Thyroid gland (tissue), 4 donors: ENCODE measurements at places on chromosomes 5 and 9.

GRCh38 chr9:130766927-130767307 is 68.1 kb upstream of the ABL1 start:
- DNase-seq = no peak

- DNase-seq = no peak
Observed at GRCh38 chr5:176959051-176959450, 47.5 kb downstream of the UIMC1 start.

DNA sequence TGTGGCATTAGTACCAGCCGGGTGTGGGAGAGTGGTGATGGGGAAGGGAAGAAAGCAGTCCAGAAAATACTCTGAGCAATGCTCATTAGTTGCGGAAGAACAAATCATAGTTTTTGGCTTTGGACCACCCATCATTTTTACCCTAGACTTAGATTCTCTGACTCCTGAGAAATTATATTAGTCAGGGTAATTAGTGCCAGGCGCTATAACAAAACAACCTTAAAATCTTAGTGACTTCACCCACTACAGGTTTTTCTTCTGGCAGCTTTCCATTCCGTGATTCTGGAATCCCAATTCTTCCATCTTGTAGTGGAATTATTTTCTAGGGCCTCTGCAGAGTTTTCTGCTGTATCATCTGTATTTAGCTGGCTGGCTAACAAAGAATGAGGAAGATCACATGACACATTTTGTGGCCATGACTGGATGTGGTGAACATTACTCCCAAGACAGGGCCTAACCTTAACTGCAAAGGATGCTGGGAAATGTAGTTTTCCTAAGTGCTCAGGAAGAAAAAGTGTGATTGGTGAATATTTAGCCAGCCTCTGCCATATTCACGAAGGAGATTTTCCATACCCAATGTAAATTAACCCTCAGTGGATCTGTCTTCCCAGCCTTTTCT is 373.0 kb upstream of the MEF2C start:
- DNase-seq = no peak

GRCh38 chr9:92563116-92564100 is 27.6 kb upstream of the ECM2 start:
- no peak for DNase-seq

GRCh38 chr5:17373406-17373805 is 124.6 kb upstream of the TAF11L2 start:
- no peak for DNase-seq

DNA sequence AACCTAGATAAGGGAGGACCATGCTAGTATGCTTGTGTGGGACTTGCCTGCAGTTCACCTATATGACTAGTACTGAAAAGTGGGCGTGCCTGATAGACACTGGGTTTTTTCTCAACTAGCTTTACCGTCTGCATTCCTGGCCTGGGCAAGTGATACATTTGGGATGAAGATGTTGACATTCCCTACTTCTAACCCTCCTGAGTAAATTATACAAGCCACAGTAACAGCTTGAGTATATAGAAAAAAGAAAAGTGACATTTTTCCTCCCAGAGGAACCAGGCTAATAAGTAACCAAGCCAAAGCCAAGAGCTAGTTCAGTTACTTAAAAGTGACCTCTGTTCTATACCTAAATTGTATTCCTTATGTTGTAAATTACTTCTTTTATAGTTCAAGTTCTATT is 153.8 kb upstream of the CYLC2 start:
- DNase-seq = no peak

DNA sequence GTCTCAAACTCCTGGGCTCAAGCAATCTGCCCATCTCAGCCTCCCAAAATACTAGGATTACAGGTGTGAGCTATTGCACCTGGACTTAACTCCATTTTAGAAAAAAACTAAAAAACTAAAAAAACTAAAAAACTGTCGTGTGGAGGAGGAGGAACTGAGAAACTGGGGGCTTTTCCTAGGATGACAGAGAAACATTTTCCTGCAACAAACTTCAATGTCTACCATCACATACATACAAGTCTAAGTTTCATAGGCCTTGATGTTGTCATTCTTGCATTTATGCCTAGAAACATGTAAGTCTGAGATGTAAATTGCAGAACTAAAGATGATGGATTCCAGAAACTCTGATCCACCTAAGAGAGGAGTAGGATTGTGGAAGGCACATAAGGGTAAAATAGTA is 556.8 kb downstream of the RAB3C start:
- no peak for DNase-seq

DNA sequence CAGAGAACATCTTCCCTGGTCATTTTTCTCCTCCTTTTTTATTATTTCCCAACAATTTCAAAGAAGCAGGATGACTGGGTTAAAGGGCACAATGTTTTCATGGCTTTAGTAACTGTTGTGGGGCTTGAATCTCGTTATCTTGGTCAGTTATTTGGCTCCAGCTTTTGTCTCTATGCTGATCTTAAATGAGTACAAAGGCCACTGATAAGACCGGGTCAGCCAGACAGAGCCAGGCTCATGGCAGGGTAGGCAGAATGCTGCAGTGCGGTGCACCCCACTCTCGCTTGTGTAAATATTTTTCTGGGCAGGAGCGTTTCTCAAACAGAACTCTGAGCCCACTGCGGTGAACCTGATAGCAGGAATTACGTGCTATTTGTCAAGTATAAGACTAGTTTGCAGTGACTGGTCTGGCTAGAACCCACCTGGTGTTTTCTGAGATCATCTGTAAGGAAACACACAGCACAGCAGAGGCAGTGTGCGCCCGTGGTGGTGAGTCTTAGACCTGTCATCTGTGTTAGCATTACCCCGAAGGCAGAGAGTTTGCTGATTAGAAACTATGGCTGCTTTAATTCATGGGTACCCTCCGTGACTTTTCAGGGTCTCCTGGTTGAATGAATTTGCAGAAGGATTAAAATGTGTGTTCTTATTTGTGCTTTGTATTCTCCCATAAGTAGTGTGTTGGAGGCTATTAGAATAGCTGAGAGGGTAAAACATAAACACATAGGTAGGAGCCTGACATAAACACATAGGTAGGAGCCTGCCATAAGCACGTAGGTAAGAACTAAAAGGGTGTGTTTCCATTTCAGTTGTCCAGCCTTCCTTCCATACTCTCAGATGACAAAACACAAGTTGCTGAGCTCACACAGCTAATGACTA is 158.6 kb upstream of the DMRT1 start:
- DNase-seq = no peak

DNA sequence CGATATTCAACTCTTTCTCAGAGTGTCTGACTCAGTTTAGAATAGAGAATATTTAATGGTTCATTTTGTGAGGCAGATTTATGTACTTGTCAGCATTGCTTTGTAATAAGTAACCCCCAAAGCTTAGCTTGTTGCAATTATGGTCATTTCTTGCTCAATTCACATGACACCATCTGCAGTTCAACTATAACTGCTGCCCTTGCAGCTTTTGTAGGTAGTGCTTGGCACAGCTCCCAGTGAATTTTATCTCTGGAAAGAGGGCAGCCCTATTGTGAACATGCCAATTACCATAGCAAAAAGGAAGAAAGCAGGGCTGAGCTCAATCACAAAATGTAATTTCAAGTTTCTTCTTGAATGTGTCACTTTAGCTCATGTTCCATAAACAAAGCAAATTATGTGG is 1587.7 kb upstream of the ACO1 start:
- DNase-seq = no peak

- DNase-seq = no peak
Observed at GRCh38 chr9:81898851-81899250, 29.4 kb upstream of the SPATA31D4 start.

DNA sequence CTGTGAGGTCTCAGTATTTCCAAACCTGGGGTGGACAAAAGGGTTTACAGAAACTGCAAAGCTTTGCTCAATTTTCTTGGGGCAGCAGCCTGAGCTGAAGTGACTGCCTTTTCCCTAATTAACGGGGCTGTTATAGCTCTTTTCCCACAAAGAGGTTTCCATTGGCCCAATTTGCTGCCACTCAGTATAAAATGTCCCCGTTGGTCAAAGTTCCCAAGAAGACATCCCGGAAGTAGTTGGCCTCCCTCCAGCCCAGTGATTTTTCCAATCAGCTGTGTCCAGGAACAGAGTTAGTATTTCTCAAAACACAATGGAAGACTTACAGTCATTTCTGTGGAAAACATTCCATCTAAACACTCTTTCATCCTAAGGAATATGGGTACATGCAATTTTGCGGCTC is 643.6 kb downstream of the ACTL7B start:
- DNase-seq = no peak

DNA sequence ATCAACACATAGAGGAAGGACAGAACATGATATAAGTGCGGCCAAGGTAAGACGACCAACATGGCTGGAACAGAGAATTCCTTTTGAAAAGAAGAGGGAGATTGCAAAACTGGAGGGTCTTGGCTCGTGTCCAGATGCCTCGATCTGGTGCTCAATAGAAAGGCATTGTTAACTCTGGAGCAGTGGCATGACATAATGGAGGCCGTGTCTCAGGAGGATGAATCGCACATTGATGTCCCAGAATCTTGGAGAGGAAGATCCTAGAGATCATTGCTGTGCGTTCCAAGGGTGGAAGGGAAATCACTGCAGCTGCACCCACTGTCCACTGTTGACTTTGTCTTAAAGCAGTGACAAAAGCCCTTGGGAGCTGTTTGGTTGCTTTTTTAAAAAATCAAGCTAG is 30.9 kb downstream of the GRAMD2B start:
- peak; percentile 63 for DNase-seq

- no peak for DNase-seq
Observed at GRCh38 chr9:15346837-15347236, 39.8 kb upstream of the TTC39B start.

- no peak for DNase-seq
Observed at GRCh38 chr5:176538989-176539384, 1.8 kb upstream of the RNF44 start.

DNA sequence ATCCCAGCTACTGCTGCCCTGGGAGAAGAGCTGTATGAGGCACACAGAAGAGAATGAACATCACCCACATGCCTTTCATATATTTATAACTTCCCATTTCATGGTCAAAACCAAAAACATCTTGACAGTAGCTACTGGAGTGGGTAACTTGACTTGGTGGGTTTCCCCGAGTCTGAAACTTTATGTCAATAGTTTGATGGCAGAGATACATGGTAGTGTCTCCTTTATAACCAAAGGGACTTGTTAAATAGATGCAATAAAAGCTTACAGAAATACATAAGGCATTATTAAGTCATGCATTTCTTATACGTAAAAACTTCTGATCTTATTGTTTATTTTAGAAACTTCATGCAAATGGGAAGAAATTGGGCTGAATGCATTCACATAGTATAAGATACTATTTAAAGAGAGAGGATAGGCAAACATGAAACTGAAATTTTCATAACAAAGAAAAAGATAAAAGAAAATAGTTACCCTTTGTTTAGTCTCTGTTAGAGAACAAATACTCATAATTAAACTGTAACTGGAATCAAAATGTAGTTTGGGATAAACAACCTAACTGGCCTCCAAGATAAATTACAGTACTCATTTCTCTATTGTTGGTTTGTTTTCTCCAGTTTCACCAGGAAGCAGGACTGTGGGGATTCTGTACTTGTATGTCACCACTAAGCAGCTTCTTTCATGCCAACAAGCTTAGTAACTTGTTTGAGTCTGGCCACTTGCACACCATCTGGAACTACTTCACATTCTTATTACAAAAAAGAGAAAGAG is 459.3 kb upstream of the MEF2C start:
- no peak for DNase-seq

GRCh38 chr9:130174025-130174424 is 1.8 kb downstream of the NCS1 start:
- DNase-seq = no peak

- no peak for DNase-seq
Observed at GRCh38 chr5:9268226-9268625, 277.6 kb downstream of the SEMA5A start.

DNA sequence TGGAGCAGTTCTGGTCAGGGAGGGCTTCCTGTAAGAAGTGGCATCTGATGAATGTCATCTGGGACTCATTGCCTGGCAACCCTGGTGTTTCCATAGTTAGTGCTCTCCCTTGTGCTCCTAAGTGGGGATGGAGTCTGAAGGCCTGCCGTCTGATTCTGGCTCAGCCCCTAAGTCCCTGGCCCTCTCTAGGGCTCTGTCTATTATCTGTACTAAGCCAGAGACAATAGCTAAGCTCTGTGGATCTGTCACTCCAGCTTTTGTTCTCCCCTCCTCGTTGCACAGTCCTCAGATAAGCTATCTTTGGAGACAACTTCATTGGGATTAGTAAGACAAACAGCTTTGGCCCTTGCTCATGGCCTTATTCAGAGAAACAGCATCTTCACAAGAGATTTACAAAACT is 30.6 kb upstream of the TTC1 start:
- DNase-seq = no peak

DNA sequence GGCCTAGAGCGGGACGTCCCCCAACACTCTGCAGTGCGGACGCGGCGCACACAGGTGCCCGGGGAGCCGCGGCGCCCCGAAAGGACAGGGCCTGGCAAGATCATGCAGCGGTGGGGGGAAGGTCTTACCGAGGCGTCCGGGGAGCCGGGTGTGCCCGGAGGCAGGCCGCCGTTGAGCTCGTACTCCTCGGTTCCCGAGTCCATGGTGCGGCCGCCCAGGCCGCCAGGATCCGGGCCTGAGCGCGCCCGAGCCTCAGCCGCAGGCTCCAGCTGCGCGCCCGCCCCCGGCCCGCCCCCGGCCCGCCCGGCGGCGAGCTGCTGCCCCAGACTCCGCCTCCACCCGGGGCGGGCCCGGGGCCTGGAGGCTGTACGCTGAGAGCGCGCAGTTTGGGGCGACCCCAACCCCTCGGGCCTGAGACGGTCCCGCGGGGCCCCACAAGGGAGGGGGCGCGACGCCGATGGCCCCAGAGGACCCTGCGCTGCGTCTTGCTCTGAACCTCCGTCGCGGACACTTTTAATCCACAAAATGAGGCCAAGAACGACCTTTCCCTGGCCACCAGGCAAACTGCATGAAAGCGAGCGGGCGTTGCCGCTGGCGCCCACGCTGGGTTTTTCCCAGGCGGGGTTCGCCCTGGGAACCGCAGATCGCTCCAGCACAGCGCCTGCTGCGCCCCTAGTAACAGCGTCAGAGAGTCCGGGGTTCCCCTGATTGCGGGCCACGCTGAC is at the start of gene NINJ1:
Gene NINJ1 (minus strand): TSS at position 237 of the 725 bp plus-strand sequence. CDS start 34 bp downstream, at position 203.
- DNase-seq = peak; percentile 76

DNA sequence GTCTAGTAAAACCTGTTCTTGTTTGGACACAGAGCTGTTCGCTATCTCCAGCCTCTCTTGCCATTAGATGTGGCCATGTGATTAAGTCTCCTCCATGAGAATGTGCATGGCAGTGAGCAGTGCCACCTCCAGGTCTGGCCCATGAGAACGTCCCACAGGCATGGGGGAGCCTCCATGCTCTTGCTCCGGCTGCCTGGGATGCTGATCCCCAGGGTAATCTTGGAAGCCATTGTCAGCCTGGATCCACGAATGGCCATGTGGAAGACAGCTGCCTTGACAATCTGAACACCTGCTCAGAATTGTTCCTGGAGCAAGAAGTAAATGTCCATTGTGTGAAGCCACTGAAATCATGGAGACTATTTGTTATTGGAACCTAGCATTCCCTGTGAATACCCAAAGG is 83.5 kb downstream of the FSTL4 start:
- DNase-seq = no peak

- DNase-seq = no peak
Observed at GRCh38 chr5:132484391-132484725, 6.2 kb downstream of the IRF1 start.

- DNase-seq = no peak
Observed at GRCh38 chr9:136003411-136004218, 42.4 kb upstream of the UBAC1 start.
